ENCODE measurements at places on chromosomes 2 and 18.

GRCh38 chr2:238808761-238809160, 39.1 kb upstream of the TWIST2 start:
- no peak for DNase-seq

DNA sequence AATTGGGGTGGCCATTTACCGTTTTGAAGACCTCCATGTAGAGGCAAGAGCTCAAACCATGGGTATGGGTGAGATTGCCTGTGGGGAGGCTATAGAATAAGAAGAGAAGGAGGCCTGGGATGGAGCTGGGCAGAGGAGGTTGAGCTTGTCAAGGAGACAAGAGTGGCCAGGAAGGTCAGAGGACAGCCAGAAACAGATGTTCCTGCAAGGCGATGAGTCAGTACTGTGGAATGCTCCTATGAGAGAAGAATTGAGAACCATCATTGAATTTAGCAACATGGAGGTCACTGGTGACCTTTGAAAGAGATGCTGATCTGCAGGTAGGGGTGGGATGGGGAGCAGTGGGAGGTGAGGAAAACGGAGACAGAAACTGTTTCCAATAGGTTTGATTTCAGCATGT, 3.5 kb downstream of the ACSL3 start:
- peak; percentile 47 for DNase-seq

GRCh38 chr2:56580242-56580641, 396.5 kb downstream of the CCDC85A start:
- peak; percentile 27 for DNase-seq

DNA sequence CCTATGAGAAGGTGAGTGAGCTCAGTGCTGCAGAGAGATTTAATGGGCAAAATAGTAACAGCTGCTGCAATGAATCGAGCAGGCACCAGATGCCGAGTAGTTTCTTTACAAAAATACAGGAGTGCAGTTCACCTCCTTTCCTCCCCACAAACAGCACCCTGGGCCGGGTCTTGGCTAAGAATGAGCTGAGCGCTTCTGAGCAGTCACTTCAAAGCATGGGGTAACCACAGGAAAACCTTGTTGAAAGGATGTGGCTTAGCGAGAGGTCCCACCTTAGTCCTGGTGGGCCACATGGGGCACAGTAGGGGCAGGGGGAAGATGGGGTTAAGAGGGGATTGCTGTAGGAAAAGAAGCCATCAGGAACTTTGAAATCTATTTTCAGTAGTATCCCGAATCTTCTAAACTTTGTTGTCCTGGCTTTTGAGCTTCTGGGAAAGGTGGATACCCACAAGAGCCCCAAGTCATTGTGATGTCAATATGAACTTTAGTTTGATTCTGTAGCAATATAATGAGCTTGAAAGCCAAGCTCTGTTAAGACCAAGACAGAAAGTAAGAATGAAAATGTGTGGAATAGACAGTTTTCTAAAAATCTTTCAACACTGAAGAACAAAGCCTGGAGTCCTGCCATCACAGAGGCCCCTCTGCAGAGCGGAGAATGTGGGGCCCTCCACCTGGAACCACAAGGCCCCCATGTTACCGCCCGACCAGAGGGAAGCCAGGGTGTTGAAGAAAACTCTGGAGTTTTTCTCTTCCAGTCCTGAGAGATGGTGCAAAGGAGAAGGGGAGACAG, 101.0 kb upstream of the ZNF236 start:
- DNase-seq = no peak

All from AG08395 (cell line).